Bone marrow (tissue), 2 donors: ENCODE measurements at places on chromosomes 1 and 21.

GRCh38 chr1:28123461-28123961 is 35.1 kb upstream of the EYA3 start:
- DNase-seq, result no peak

DNA sequence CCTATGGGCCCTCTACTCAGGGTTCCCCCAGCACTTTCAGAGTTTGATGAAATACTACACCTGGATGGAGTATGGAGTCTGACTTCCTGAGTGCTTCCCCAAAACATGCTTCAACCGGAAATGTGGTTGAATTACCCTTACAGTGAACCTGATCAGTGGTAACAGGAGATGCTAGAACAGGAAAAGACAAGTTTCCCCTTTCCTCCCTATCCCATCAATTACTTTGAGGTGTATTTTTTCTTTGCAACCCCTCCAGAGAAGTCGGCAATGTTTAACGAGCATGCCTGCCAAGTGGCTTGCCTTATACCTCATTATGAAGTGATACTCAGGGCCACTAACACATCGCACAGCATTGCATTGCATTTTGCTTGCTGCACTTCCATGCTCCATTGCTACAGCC is 7.0 kb downstream of the KRTAP15-1 start:
- DNase-seq, result no peak

DNA sequence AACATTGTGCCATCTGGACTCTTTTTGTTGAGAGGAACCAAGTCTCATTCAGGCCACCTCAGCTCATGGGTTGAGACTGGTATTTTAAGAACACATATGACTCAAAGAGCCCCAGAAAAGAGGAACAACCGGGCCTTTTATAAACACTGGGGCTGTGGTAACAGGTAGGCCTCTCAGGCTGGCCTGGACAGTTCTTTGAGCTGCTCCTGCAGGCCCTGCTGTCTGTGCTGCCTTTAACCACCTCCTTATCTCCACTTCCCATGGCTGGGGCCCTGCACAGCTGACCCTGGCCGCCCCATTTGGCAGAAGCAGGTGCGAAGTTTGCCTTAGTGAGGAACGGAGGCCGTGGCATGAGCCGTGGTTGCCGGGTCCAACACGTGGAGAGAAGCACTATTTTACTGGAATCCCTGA is 163.3 kb downstream of the RHOU start:
- no peak for DNase-seq

- DNase-seq, result no peak
Observed at GRCh38 chr1:229582011-229582694, 23.6 kb upstream of the ABCB10 start.

- no peak for DNase-seq
Observed at GRCh38 chr1:153963850-153964331, 554 bp upstream of the SLC39A1 start.

DNA sequence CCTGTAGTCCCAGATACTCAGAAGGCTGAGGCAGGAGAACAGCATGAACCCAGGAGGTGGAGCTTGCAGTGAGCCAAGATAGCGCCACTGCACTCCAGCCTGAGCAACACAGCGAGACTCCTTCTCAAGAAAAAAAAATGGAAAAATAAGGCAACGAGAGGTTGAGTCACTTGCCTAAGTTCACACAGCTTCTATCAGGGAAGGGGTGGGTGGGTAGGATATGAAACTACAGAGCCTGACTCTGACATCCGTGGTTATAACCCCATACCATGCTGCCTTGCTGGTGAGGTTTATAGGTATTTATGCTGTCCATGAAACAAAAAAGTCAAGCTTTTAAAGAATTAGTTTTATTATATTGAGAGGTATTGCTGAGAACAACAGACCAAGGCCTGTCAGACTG is 61.5 kb upstream of the RAB4A start:
- DNase-seq, result no peak

GRCh38 chr1:24768873-24769605 is 23.8 kb downstream of the CLIC4 start:
- no peak for DNase-seq

- peak; percentile 30 for DNase-seq
Observed at GRCh38 chr1:167455786-167456446, 62.4 kb downstream of the CD247 start.

DNA sequence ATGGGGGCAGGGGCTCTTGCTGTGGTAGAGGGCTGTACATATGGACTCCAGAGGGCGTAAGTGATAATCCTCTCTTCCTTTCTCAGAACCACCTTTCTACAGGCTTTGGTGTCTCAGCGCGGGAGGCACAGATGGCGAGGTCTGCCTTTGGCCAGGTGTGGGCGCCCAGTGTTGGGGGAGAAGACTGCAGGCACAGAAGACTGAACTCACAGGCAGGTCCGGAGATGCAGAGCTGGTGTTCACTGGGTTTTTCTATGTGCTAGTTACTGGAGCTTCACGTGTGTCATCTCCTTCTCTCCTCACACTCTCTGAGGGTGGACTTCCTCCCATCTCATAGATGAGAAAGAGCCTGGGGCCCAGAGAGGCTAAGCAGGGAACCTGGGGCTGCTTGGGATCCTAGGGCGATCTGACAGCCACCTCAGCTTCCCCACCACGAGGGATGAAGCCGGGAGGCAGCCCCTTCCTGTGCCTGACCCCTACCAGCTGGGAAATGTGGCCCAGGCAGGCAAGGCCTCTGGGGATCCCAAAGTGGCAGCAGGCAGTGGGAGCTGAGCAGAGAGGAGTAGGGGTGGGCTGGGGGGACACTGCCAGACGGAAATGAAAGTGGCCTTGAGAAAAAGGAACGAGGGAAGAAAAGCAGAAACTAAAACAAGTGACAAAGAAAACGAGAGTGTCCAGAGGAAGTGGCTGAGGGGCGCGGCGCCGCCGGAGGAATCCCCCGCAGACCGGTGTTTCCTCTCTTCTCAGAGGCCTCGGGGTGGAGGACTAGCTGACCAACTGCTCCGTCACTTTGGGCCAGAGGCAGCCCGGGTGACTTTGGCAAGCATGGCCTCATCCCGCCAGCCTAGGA is 191.6 kb downstream of the HIVEP3 start:
- peak; percentile 60 for DNase-seq

DNA sequence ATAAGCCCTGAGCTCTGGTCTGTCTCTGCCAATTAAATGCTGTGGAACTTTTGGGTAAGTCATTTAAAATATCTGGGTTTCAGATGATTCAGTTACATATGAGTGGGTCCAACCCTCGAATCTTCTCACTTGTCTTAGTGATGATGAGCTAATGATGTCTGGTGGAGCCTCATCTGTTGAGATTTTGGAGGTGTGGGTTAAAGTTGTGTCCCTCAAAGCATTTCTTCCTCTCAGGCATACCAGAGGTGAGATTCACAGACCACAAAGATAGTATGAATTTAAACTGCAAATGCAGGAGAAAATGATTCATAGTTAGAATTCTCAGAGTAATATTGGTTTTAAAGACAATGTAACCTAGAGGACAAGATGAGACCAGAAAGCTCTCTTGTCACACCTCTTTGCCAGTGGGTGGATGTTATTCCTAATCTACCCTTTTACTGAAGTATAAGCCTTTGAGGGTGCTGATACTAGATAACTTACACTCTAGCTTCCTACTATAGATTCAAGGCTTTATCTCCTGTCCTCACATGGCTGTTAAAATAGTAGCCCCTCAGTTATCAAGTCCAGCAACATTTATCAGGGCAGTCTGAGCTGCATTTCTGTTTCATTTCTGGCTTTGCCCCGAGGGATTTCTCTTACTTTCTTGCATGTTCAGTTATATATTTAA is 90.7 kb downstream of the MT1HL1 start:
- no peak for DNase-seq

DNA sequence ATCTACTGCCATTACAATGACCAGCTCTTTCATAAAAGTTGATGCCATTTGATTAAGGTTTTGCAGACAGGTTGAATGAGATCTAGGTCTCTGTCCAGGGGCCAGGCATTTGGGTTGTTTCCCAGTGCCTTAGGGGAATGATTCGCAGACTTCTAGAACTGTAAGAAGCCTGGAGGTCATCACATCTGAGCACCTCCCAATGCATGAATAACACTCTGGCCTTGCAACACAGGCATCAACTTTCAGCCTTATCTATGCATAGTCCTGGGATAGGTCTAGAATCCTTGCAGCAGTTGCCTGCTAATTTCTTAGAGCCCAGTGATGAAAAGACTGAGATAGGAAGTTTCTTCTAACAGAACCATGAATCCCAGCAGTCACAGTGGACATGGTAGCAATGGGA is 44.8 kb upstream of the KCND3 start:
- no peak for DNase-seq

GRCh38 chr1:17246971-17247370 is 1.9 kb upstream of the PADI3 start:
- no peak for DNase-seq

DNA sequence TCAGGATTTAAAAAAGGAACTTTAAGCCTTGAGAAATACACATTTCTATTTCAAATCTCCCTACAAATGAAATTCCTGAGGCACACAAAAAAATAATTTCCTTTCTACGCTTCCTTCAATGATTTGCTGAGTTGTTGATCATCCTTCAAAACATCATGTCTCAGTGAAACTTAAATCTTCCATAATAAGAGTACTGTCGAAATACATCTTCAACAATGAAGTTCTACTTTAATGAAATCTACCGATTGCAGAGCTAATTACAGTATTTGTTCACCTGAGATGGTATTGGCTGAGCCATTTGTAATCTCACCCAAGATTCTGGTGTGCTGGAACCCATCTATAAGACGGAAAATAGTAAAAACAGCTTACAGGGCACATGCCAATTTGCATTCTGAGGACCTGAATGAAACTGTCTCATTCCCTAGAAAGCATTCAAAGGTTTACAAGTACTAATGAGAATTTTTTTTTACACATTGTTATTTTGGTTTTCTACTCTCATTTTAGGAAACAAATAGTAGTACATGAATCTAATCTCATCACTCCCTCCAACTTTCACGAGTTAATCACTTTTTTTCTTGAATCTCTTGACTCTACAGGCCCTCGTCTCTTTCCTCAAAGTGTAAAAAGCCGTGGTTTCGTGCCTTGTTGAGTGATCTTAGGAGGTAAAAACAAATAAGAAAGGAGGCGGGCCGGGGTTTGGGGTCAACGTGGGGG is 1.1 kb downstream of the CHML start:
- no peak for DNase-seq
